ENCODE measurements at places on chromosomes 2 and 18. TPM values are rescaled to one million over a fixed set of nuclear protein-coding genes. Genes with fewer than 3 reads are reported as not detected.

- no peaks in the 10 kb centered on the region for H3K27me3 ChIP-seq
- peak overlapping the region; percentile 30 for H3K27ac ChIP-seq
- DNase-seq: no peak
These were observed 70.4 kb downstream of the IL1R2 start for GRCh38 chr2:102061962-102062795.

GRCh38 chr2:113252047-113252590 is 26.6 kb downstream of the PAX8 start:
- H3K4me3 ChIP-seq: no peak overlapping the region
- no peak for DNase-seq

DNA sequence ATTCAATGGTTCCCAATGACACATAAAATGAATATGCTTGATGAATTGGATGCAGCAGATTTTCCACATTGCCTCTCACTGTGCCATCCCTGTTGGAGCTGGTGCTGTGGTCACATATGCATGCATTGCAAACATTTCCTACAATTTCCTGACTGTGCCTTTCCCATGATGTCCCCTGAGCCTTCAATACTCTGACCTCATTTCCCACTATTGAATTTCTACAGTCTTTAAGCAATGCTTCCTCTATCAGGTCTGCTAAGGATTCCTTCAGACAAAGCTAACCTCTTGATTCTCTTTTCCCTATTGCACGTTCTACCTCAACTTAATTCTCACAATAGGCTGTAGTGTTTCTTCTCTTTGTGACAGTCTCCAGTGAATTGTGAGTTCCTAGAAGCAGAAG is 342.5 kb upstream of the CRIM1 start:
- H3K4me1 ChIP-seq: no peaks in the 10 kb centered on the region
- no peak overlapping the region for H3K4me3 ChIP-seq
- no peaks in the 10 kb centered on the region for H3K27me3 ChIP-seq
- no peaks in the 10 kb centered on the region for H3K36me3 ChIP-seq
- no peak for DNase-seq

DNA sequence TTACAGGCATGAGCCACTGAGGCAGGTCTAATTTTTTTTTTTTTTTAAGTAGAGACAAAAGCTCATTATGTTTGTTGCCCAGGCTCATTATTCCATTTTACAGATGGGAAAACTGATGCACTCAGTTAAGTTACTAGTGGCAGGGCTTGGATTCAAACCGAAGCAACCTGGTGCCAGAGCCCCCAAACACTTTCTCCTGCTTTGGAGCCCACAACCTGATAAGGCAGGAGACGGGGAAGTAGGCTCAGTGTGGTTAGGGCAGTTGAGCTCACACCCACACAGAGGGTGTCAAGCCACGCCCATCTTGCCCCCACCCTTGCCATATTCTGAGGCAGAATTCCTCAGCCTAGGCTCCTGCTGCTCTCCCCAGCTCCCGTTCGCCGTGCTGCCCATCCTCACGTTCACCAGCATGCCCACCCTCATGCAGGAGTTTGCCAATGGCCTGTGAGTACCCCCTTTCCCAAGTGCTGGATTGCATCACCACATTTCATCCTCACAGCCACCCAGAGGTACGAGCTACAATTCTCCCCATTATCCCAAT is 5.8 kb upstream of the CTDSP1 start:
- no peak overlapping the region for H3K4me3 ChIP-seq
- peaks cover 14% of the 10 kb centered on the region for H3K4me1 ChIP-seq
- H3K27ac ChIP-seq: no peak overlapping the region
- H3K27me3 ChIP-seq: no peaks in the 10 kb centered on the region
- no peaks in the 10 kb centered on the region for H3K36me3 ChIP-seq
- no peak for DNase-seq

GRCh38 chr2:161703863-161704262 is 79.6 kb downstream of the SLC4A10 start:
- no peak overlapping the region for H3K4me3 ChIP-seq
- DNase-seq: no peak
- no peaks in the 10 kb centered on the region for H3K4me1 ChIP-seq
- no peaks in the 10 kb centered on the region for H3K27me3 ChIP-seq
- no peaks in the 10 kb centered on the region for H3K36me3 ChIP-seq

GRCh38 chr18:41613003-41613609 is 341.9 kb upstream of the PIK3C3 start:
- no peaks in the 10 kb centered on the region for H3K36me3 ChIP-seq
- no peaks in the 10 kb centered on the region for H3K4me1 ChIP-seq
- DNase-seq: no peak
- H3K27me3 ChIP-seq: no peaks in the 10 kb centered on the region
- H3K4me3 ChIP-seq: no peak overlapping the region

DNA sequence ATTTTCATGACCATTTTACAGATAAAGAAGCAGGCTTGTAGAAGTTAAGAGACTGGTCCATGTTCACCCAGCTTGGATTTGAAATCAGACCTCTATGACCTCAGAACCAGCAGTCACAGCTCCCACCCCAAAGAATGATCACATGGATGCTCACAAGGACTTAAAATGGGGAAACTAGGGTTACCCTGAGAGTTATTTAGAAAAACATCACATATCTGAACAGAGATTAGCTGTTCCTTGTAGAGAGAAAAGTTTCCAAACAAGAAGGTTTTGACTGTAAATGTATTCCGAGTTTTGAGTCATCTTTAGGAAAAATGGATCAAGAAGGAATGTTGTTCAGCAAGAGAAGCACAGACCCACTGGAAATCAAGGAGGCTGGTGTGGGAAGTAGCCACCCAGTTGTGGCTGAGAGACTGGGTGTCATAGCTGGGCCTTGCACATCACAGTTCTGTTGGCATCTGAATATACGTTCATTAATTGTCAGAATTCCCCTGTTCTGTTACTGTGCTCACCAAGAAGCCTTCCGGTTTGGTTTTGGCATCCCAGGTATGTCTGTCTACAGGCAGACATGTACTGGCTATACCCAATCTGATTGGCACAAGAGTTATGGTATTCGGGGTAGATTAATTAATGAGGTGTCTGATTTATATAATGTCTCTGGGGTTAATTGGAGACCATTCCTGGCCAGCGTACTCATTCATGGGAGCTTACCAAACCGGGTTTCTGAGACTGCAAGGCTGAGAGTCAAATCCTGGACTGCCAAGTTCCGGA is 371.8 kb upstream of the SLC14A2 start:
- no peaks in the 10 kb centered on the region for H3K36me3 ChIP-seq
- H3K27me3 ChIP-seq: no peaks in the 10 kb centered on the region
- no peaks in the 10 kb centered on the region for H3K4me1 ChIP-seq
- no peak overlapping the region for H3K4me3 ChIP-seq
- DNase-seq: no peak

DNA sequence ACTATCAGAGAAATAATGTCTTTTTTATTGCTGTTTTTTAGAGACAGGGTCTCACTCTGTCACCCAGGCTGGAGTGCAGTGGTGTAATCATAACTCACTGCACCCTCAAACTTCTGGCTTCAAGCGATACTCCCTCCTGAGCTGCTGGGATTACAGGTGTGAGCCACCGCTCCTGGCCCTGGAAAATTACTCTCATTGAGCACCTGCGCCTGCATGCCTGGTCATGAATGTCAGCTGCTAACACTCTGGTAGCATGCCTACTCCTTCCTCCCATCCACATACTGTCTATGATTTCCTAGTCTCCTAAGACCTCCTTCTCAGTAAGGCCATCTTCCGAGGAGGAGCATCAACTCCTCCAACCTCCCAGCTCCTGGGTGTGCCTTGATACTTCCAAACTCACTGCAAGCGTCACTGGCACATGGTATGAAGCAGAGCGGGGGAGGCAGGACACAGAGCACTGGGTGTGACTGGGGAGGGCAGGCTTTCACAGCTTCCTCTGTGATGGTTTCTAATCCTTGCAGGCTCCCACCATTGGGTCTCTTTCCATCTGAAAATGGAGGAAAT is 1.6 kb upstream of the MAP2 start:
- no peak overlapping the region for H3K27ac ChIP-seq
- H3K4me1 ChIP-seq: peaks cover 6% of the 10 kb centered on the region
- H3K4me3 ChIP-seq: no peak overlapping the region
- no peak for DNase-seq
- no peaks in the 10 kb centered on the region for H3K27me3 ChIP-seq

- no peaks in the 10 kb centered on the region for H3K4me1 ChIP-seq
- H3K27ac ChIP-seq: no peak overlapping the region
- no peak for DNase-seq
- H3K4me3 ChIP-seq: no peak overlapping the region
These were observed 37.9 kb downstream of the FAM210A start for GRCh38 chr18:13688191-13689136.

DNA sequence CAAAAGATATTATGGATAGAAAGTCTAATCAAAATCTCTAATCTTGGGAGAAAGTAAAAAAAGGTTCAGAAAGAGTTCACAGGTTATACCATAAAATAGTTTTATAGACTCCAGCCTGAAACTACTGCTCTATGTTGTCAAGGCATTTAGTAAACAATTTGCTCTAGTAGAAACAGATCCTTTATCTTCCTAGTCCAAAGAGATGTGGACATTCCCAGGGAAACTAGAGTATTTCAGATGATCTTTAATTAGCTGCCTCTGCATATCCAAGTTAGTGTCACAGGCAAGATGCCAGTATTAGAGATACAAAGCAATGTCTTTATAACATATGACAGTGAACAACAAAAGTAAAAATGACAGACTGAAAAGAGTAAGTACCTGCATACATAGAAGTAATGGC is 708.6 kb downstream of the CCDC85A start:
- no peaks in the 10 kb centered on the region for H3K36me3 ChIP-seq
- H3K27me3 ChIP-seq: no peaks in the 10 kb centered on the region
- no peak overlapping the region for H3K27ac ChIP-seq
- H3K4me1 ChIP-seq: no peaks in the 10 kb centered on the region

DNA sequence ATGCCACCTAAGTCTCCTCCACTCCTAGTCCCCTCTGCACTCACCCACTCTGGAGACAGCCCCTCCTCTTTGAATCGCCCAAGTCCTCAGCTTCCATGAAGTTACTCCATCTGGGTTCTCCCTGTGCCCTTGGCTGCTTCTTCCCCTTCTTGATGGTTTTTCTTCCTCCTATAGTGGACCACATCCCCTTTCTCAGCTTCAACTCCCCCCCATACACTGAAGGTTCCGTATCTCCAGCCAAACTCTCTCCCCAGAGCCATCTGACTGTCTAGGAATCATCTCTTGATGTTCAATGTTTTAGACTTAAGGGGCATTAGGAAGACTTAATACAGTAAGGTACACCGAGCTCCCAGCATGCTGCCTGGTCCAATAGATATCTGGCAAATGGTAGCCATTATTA is 39.6 kb downstream of the EMX1 start:
- DNase-seq: no peak
- no peaks in the 10 kb centered on the region for H3K4me1 ChIP-seq
- H3K27me3 ChIP-seq: no peaks in the 10 kb centered on the region
- no peak overlapping the region for H3K4me3 ChIP-seq
- no peak overlapping the region for H3K27ac ChIP-seq

GRCh38 chr2:118835746-118836410 is 11.6 kb downstream of the EN1 start:
- H3K4me1 ChIP-seq: no peaks in the 10 kb centered on the region
- H3K27ac ChIP-seq: no peak overlapping the region
- peak; percentile 15 for DNase-seq
- H3K27me3 ChIP-seq: no peaks in the 10 kb centered on the region
- no peak overlapping the region for H3K4me3 ChIP-seq

DNA sequence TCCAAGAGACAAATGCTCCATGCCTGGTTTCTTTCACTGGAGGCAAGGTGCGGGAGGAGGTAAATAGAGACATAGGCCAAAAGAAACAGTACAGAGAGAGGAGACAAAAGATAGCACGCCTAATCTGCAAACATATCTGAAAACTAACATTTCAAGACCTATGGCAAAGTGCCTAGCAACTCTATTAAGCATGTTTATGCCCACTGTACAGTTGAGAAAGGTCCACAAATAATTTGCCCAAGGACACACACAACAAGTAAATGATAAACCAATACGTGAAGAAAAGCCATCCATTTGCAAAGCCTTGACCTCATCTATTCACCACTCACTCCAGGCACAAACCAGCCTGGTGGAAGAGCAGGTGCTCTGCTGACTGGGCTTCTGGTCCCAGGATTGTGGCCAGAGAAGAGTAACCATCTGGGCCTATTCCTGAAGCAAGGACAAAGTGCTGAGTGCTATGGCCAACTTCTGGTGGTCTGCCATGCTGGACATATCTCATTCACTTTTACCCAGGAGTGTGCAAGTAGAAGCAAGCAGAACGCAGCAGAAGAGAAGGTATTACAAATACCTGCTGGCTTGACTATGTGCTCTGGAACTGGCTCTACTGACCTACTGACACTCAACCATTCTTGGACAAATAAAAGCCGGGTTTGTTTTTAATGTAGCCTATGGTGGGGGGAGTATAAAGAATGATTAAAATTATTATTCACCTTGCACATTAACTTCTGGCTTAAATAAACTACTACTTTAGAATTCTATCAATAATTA is 25.3 kb downstream of the TMEM131 start:
- no peak overlapping the region for H3K27ac ChIP-seq
- peaks cover 11% of the 10 kb centered on the region for H3K4me1 ChIP-seq
- no peak for DNase-seq
- no peak overlapping the region for H3K4me3 ChIP-seq
- H3K27me3 ChIP-seq: no peaks in the 10 kb centered on the region

- no peak for DNase-seq
- no peak overlapping the region for H3K27ac ChIP-seq
- H3K4me1 ChIP-seq: peaks cover 20% of the 10 kb centered on the region
- no peaks in the 10 kb centered on the region for H3K36me3 ChIP-seq
- no peak overlapping the region for H3K4me3 ChIP-seq
- no peaks in the 10 kb centered on the region for H3K27me3 ChIP-seq
These were observed 66.1 kb downstream of the NAB1 start for GRCh38 chr2:190714958-190715357.

GRCh38 chr2:49845671-49846070 is 691.4 kb upstream of the FSHR start:
- DNase-seq: no peak
- no peak overlapping the region for H3K4me3 ChIP-seq
- no peak overlapping the region for H3K27ac ChIP-seq
- no peaks in the 10 kb centered on the region for H3K4me1 ChIP-seq
- H3K27me3 ChIP-seq: no peaks in the 10 kb centered on the region

The LYG1 gene
- 0.93 TPM for total RNA-seq

The AQP12B gene
- not detected for total RNA-seq

The TRIM54 gene
- total RNA-seq: 0.25 TPM

The IL36A gene
- not detected for total RNA-seq

The XDH gene
- total RNA-seq: 1.4 TPM

The VWC2L gene
- not detected for total RNA-seq

The TLX2 gene
- total RNA-seq: 0.72 TPM

The LONRF2 gene
- not detected for total RNA-seq

All from Caco-2 (cell line).